ENCODE measurements at places on chromosomes 3 and 15.

DNA sequence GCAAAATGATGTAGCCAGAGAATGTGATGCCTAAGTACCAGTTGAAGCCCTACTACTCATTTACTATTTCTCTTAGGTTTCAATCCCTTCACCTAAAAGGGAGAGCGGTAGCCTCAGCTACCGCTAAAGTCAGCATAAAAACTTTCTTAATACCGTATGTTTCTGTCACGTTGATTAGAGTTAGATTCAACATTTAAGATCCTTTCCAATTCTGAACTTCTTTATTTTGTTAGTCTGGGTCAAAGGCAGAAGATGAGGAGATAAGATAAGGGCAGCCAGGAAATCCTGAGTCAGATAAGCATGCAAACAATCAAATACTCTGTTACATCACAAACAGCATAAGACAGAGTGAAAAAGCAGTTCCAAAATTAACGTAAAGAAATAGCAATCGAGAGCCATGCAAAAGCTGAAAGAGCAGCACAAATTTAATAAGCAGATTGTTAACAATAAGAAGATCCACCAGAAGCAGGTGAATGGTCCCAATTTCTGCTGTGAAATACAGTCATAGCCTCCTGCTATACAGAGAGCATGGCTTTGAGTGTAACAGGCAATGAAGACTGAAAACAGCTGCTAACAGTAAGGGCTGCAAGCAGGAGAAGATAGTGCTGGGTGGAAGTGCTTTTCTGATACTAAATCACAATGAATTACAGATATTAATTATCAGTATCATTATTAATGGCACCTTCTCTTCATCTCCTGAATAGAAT lies 3.0 kb downstream of the TMEM207 start:
- DNase-seq: no peak

- peak; percentile 25 for DNase-seq
Observed at GRCh38 chr15:83565553-83566159, 88.3 kb upstream of the ADAMTSL3 start.

DNA sequence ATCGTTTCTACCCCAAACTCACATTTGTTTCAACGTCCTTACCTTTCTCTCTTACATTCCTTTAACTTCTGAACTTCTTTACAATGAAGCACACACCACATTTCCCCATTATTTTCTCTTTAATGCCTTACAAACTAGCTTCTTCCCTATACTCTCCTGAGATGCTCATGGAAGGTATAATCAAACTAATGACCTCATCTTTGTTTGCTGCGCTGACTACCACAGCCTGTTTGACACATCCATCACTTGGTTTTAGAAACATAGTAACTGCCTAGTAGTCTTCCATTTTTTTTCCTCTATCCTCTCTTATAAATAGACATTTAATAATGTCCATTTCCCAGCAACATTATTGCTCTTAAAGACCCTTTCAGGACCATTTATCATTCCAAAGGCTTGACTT lies 230.5 kb upstream of the LRTM1 start:
- DNase-seq: no peak

DNA sequence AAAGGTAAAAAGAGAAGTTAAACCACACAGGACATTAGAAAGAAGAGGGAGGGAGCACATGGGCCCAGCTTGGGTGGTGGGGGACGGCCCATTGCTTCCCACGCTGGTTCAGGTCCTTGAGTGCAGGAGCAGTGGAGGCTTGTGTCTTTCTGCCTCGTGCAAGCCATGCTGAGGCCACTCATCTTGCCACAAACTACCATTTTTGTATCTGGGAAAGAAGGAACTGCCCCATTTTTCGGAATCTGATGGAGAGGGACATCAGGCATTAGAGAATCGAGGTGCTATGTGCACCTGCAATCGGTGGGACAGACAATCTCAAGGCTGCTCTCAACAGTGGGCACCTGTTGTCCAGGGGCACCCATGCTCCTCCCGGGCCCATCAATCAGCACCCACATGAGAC lies 234.5 kb downstream of the KLF13 start:
- DNase-seq: no peak

- DNase-seq: peak; percentile 84
Observed at GRCh38 chr3:194633349-194634004, at the start of gene TMEM44. TMEM44 (minus strand) TSS chr3:194633419; CDS start chr3:194633215, 204 bp downstream.

DNA sequence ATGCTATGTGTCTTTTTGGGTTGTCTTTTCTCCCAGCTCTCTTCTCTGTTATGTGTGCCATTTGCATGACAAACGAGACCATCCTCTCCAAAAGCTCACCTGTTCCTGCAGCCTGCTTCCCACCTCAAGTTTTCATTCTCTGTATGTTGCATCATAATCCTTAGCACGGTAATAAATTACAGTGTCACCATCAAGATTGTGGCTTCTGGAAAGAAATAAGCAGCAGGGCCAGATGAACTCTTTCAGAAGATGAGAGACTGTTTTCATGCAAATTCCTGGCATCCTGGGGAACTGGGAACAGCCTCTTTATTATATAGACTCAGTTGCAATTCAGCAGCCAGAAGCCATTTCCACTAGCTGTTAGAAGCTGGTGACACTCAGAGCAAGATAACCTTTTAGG lies 436.7 kb downstream of the EPHB1 start:
- no peak for DNase-seq

GRCh38 chr3:126947429-126947828 lies 35.5 kb upstream of the PLXNA1 start:
- DNase-seq: no peak

- no peak for DNase-seq
Observed at GRCh38 chr15:69697916-69698315, 245.3 kb downstream of the RPLP1 start.

DNA sequence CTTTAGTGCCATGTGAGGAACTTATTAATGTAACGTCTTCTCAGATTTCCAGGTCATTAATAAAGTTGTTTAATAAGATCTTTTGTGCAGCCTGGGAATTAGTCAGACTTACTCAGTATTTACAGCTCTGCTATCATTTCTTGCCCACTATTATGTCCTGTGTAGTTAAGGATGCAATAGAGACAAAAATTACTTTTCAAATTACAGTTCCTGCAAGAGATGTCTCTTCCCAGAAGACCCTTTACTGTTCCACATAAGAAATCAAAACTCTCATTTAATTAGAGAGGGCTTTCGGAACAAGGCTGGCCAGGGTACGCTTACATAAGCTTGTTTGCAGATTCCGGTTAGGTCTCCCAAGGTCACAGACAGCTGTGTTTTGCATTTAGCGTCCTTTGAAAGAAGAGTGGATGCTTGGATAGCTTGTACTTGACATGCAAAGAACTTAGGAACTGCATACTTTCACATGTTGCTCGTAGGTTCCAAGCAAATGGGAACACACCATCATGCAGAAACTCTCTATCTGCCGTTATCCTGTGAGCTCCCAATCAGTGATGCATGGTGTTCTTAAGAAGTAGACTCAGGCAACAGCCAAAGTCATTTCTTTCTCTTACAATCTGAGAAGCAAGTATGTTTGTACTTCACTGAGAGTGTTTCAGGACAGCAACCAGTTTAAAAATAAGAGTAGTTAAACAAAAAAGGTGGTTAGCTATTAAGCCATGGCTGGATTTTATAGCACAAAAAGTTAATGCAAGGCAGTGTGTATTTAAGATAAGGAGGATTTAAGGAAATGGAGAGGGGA lies 37.4 kb downstream of the FILIP1L start:
- peak; percentile 97 for DNase-seq

- no peak for DNase-seq
Observed at GRCh38 chr3:183264268-183264667, 11.2 kb downstream of the B3GNT5 start.

DNA sequence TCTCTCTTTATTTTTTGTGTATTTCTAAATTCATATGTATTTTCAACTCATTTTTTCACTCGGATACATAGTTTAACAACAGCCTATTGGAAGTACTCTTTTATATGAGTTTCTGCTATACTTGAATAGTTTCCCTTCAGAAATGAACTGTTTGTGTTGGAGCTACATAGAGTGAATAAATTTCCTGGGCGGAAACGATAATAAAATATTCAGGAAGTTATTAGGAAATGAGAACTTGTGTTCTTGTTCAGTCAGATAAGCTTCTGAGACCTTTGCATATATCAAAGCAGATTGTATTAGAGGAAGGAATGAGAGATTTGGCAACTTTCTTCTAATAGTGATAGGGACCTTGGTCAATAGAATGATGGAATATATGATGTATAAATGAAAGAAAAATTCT lies 27.3 kb downstream of the NEO1 start:
- DNase-seq: no peak

- no peak for DNase-seq
Observed at GRCh38 chr3:27573138-27573537, 89.0 kb upstream of the SLC4A7 start.

DNA sequence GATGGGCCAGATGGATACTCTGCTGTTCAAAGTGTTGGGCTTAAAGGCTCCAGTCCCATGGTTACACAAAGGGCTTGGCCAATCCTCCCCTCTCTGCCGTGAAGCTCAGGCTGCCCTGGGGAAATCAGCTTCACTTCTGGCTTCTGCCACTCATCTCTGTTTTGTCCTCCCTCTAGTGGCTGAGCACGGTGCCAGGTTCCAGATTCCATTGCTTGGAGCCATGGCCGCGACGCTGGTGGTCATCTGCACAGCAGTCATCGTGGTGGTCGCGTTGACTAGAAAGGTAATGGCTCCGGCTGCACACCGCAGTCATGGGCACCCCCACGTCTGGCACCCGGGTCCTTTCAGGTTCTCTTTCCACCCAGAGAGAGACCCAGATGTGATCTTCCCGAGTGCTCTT lies 5.6 kb downstream of the TIGIT start:
- peak; percentile 40 for DNase-seq

DNA sequence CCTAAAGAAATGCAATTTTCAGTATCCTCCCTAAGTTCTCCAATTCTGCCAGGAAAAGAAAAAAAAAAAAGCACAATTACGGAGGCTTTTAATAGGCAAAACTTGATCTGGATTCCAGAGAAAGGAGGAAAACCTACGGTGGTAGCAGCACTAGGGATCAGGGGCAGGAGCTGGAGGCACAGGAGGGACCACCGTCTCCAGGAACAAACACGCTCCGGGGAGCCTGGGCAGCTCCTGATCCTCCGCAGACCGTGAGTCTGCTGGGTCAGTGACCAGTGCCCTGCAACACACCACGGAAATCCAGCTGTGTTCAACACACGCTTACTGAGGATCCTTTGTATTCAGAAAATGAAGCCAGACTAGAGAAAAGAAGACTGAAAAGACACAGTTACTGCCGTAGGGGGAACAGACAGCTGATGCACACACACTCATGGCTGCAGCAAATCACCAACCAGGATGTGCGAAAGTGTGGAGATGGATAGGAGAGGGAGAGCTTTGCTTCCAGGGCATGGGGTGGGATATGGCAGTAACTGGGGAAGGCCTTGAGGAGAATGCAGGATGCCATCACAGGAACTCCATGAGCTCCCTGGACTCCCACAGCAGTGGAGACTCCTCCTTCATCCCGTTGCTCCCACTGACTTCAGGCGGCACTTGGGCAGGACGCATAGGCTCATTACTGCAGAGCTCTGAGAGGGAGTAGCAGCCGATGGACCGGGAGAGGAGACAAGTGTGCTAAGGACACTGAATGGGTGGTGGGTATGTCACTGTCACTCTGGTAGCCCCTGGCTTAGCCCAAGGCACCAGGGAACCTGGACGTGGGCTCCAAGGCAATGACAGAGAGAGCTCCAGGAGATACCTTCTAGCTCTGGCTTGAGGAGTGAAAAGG lies 167.0 kb downstream of the ATP10A start:
- DNase-seq: no peak

GRCh38 chr3:171874251-171874681 lies 31.1 kb downstream of the TMEM212 start:
- peak; percentile 5 for DNase-seq

- no peak for DNase-seq
Observed at GRCh38 chr3:98821063-98821462, 57.9 kb downstream of the ST3GAL6 start.

DNA sequence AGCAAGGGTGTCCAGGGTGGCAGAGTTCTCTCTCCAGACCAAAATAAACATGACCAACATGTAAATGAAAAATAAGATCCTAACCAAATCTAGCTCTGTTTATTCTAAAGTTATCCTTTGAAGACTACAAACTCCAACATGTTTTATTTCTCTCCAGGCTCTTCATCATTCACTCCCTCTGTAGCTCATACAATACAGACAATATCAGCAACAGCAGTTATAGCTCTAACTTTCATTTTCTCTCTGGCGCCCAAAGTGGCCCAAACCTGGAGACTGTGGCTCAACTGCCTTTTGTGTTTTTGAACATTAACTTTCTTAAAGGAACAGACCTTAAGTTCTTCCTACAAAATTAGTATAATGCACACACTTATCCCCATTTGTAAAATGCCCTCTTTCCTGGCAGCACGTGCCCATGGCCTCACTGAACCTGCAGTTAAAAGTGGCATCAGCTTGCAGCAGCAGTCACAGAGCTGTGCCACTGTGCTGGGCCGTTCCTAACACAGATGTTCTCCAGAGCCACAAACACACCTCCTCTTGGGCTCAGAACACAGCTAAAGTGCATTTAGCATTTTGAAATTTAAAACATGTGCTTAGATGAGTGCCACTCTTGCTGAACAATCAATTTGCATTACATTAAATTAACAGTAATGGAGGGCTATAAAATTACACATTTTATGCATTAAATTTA lies 91.9 kb downstream of the RORA start:
- no peak for DNase-seq

- DNase-seq: no peak
Observed at GRCh38 chr3:57226176-57226575, 1.4 kb upstream of the APPL1 start.

DNA sequence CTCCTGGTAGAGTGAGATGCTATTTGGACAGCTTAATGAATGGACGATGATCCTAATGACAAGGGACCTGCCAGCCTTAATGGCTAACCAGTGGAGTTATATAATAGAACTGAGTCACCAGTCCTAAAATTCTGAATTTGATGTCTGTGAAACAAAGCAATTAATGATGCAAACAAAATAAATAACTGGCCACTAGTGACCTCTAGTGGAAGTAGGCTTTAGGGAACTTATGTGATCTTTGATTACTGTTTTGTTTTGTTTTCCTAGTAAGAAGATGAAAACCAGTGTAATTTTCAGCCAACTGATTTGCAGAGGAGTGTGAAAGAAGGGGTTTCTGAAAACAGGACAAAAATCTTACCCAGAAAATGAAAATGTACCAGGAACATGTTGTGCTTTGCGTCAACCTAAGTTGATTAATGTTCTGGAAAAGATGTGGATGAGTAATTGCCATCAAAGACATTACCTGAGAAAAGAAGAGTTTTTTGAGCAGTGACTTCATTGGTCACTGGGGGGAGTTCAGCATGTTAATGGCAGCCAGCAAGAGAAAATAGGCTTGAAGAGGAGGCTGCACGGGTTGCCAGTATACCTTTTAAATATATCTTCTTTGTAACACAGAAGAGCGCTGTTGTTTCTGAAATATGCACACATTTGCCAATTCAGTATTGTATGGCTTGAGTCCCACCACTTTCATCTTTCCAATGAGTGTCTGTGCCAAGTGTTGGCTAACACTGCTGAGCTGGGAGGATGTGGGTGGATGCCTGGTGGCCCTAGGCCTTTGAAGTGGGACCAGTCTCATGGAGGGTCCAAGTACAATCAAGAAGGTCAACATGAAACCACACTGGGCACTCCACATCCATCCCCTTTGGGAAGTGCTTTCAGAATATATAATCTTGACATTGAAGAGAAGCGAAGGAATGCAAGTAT lies 9.3 kb downstream of the VEPH1 start:
- peak; percentile 28 for DNase-seq

- DNase-seq: no peak
Observed at GRCh38 chr15:27065151-27065550, 94.2 kb downstream of the GABRG3 start.
